Fibroblast of skin of scalp (primary cell): ENCODE measurements at places on chromosomes 6 and 20.
A peak's percentile ranks its signal among the peaks of the same experiment; 100 is the strongest.

DNA sequence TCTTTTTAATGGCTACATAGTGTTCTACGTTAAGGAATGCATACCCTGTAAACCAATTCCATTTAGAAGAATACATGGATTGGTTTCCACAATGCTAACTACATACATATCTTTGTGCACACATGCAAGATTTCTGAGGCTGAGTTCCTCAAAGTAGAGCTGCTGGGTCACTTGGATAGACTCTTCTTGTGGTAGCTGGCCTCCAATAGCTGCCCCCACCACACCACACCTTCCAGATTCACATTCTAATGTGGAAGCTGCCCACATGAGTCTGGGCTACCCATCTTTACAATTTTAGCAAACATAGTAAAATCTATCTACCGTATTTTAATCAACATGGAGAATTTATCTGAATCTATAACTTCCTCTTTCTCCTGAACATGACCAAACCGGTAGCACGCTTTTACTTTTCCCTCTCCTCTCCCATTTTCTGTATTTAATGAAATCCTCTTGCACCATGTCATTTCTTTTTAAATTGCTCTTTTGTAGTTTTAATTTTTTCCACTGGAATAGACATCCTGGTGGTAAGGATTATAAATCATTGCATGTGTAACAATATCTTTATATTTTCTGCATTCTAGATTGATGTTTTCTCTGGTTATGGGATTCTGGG is 74.7 kb upstream of the CITED2 start:
- DNase-seq = no peak

- DNase-seq = no peak
Observed at GRCh38 chr20:37869334-37869861, 33.5 kb upstream of the VSTM2L start.

GRCh38 chr6:142153196-142153595 is 6.1 kb downstream of the VTA1 start:
- DNase-seq = no peak

DNA sequence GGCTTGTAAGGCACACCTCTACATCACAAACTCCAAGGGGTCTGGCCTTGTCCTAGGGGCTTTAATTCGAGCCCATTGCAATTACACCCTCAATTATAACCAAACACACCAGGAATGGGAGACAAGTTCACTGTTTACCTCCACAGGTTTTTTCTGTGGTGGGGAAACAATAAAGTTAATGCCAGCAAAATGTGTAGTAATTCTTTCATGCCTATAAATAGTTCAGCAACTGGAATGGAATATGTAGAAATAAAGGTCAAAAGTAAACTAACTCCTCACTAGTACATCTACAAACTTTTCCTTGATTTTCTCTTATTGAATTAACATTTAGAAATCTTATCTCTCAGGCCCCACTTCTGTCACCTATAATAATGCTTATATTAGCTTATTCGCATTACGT is 27.1 kb upstream of the RIPK1 start:
- no peak for DNase-seq

DNA sequence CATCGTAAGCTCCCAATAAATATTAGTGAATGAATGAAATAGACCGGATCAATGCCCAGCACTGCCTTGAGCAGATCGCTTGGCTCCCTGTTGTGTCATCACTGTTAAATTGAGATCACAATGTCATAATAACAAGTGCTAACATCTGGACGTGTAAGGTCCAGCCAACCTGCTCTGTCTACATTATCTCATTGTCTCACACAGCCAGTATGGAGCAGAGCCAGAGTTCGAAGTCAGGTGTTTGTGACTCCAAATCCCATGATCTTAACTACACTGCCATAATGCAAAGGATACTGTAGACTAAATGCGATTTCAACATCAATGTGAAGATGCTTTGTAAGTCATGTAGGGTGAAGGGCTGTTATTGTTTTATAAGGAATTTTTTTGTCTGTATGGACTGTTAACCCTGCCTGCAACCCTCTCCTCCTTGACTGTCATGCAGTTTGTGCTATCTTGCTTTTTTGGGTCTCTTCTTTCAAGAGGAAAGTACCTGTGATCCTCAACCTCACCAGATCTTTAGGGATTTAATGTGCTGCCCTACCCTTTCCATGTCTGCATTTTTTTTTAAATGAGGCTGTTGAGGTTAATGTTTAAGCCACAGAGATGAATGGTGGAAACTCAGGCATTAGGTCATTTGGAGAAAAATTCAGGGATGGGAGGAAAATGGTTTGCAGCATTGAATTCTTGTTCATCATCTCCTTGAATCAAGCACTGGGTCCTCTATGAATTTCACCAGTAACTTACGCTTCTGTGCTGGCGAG is 49.0 kb upstream of the OCSTAMP start:
- no peak for DNase-seq

DNA sequence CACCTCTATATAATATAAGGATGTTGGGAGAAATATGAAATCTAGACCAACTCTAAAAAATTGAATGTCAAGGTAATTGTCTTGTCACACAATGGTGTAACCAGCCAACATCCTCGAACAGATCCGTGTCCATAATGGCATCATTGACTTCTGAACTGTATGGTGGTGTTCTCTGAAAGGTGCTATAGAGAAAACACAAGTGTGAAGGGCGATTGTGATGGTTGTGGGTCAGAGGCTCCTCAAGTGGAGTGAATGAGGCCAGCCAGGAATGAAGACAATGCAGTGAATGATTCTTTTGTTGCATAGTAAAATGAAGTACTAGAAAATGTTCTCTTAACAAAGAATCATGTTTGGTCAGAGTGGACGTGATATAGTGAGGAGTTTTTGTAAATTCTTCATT is 58.3 kb downstream of the CARMIL1 start:
- no peak for DNase-seq

DNA sequence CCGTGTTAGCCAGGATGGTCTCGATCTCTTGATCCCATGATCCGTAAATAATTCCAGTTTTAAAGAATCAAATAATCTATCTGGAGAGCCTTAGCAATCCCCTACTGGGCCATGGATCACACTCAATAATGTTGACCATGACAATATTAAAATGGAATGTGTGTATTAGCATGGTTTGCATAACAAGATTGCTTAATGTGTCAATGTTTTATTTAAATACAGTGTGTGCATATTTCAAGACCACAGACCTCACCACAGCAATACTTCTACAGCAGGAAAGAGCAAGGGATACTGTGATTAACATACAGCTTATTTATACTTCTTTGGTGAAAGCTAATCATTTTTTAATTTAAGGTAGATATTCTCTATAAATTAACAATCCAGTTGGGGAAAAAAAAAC is 470.4 kb downstream of the TFAP2B start:
- peak; percentile 85 for DNase-seq

DNA sequence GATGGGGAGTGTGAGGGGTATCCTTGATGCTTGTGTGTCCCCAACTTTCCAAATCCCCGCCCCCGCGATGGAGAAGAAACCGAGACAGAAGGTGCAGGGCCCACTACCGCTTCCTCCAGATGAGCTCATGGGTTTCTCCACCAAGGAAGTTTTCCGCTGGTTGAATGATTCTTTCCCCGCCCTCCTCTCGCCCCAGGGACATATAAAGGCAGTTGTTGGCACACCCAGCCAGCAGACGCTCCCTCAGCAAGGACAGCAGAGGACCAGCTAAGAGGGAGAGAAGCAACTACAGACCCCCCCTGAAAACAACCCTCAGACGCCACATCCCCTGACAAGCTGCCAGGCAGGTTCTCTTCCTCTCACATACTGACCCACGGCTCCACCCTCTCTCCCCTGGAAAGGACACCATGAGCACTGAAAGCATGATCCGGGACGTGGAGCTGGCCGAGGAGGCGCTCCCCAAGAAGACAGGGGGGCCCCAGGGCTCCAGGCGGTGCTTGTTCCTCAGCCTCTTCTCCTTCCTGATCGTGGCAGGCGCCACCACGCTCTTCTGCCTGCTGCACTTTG is at the start of gene TNF:
TNF (plus strand) TSS at position 231 of the 567 bp plus-strand sequence; CDS start at position 408, 177 bp downstream.
- no peak for DNase-seq

DNA sequence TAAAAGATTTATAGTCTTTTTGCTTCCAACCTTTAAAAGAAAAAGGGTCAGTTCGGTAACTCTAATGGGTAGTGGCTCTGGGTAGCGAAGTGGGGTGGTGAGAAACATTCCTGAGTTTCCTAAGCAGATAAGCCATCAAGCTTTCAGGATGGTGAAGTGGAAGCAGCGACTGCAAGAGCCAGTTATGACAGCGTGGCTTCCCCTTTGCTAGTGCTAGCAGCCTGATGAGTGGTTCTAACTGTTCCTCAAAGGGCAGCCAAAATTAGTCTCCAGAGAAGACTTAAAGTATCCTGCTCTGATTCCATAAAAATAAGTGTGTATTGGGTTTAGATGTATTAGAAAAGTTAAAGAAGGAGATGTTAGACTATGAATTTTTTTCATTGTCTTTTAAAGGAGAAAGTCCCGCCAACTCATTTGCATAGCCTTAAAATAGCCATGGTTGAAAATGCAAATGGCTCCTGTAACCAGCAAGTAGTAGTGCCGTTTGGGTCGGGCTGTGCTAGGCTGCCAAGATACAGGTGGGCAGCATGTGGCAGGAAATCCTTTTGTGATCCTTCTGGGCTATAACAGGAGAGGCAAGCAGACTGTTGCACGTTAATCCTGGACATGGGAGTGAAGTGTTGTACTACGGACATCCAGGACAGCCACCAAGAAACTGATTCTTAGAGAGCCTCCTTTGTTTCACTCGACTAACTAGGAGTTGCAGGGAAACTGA is 18.0 kb downstream of the ELOVL2 start:
- no peak for DNase-seq

DNA sequence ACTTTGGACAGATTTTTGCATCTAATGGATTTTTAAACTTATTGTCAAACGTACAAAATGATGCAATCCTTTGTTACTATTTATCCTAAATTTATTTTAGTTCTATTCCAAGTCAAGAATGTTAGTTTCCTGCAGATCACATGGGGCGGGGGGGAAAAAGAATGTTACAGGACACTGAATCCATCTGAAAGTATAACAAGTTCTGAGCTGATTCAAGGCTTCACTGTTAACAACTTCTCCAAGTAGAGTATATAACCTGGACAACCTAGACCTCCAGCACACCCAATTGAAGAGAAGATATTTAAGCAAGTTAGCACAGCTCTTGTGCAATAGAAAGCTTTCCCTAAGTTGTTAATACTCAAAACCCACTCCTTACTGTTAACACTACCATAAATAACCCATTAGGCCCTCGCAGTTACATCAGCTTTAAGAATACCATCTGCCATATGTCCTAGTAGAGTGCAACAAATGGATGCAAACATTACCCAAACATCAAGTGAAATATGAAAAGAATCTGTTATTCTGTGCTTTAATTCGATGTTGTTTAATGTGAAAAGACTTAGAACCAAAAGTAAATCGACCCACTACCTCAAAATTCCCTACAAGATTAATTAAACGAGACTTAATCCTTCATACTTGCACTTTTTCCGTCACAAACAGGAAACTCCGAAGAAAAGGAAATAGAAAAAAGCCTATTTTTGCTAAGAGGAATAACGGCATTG is 1.3 kb downstream of the SEC63 start:
- DNase-seq = peak; percentile 38

- peak; percentile 69 for DNase-seq
Observed at GRCh38 chr6:143270026-143270425, 180.5 kb downstream of the ADAT2 start.
